CD8-positive, alpha-beta memory T cell (primary cell): ENCODE measurements at places on chromosomes 5 and 9. TPM values are rescaled to one million over a fixed set of nuclear protein-coding genes. Genes with fewer than 3 reads are reported as not detected.

DNA sequence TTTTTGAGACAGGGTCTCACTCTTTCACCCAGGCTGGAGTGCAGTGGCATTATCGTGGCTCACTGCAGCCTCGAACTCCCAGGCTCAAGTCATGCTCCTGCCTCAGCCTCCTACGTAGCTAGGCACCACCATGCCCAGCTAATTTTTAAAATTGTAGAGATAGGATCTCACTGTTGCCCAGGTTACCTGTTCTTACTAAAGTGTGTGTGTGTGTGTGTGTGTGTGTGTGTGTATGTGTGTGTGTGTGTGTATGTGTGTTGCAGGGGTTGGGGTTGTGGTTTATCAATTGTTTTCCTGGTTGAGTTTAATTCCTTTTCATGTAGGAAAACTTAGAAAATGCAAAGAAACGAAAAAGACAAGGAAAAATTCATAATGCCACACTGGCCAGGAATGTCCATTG is 21.8 kb downstream of the RNF44 start:
- no peak overlapping the region for H3K27ac ChIP-seq
- no peaks in the 10 kb centered on the region for H3K36me3 ChIP-seq
- H3K4me1 ChIP-seq, result peaks cover 15% of the 10 kb centered on the region
- DNase-seq, result no peak

GRCh38 chr9:38412751-38413150 is 11.5 kb downstream of the IGFBPL1 start:
- H3K27ac ChIP-seq, result no peak overlapping the region
- no peak for DNase-seq
- no peaks in the 10 kb centered on the region for H3K4me1 ChIP-seq
- no peaks in the 10 kb centered on the region for H3K36me3 ChIP-seq

GRCh38 chr9:107650321-107650720 is 160.8 kb upstream of the KLF4 start:
- H3K27me3 ChIP-seq, result no peaks in the 10 kb centered on the region
- H3K4me1 ChIP-seq, result no peaks in the 10 kb centered on the region
- DNase-seq, result no peak
- no peaks in the 10 kb centered on the region for H3K36me3 ChIP-seq
- no peak overlapping the region for H3K4me3 ChIP-seq

The TMEM267 gene
- 18.4 TPM for total RNA-seq

DNA sequence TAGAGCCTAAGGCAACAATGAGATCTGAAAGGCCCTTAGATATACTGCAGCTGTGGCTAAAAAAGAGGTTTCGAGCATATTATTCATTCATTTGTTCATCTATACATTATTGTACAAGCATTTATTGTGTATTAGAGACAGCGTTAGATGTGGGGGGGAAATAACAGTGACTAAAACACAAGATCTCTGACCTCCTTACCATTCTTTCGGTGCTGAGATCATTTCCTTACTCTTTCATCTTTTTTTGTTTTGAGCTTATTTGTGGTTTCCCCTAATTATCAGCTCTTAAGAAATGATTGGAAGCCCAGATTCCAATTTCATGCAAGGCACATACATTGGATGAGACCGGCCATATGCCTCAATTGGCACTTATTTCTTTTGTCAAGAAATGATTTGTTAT is 113.2 kb downstream of the SEC61B start:
- H3K27ac ChIP-seq, result no peak overlapping the region
- H3K27me3 ChIP-seq, result no peaks in the 10 kb centered on the region
- no peaks in the 10 kb centered on the region for H3K36me3 ChIP-seq
- no peak overlapping the region for H3K4me3 ChIP-seq
- H3K4me1 ChIP-seq, result no peaks in the 10 kb centered on the region

GRCh38 chr5:121962958-121963357 is 1.2 kb downstream of the SRFBP1 start:
- peak overlapping the region; percentile 87 for H3K27ac ChIP-seq
- DNase-seq, result no peak
- no peaks in the 10 kb centered on the region for H3K36me3 ChIP-seq
- peaks cover 15% of the 10 kb centered on the region for H3K4me1 ChIP-seq
- H3K27me3 ChIP-seq, result no peaks in the 10 kb centered on the region

DNA sequence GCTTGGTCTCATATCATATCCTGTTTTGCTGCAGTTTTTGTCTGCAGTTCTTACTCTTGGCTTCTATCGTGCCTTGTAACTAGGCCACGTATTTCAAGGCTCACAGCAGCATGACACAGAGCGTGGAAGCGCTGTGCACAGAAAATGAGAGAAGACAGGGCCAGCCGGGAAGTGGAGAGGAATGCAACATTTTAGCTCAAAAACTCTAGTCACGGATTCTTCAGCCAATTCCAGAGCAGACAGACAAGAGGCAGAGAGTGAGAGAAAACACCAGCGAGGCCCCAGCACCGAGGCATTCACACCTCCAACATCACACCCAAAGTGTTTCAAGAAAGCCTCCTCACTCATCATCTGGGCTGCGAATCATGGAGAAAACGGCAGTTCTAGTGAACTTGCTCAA is 160.8 kb downstream of the DNAH5 start:
- H3K4me3 ChIP-seq, result no peak overlapping the region
- no peak for DNase-seq
- no peaks in the 10 kb centered on the region for H3K36me3 ChIP-seq
- H3K27me3 ChIP-seq, result no peaks in the 10 kb centered on the region

DNA sequence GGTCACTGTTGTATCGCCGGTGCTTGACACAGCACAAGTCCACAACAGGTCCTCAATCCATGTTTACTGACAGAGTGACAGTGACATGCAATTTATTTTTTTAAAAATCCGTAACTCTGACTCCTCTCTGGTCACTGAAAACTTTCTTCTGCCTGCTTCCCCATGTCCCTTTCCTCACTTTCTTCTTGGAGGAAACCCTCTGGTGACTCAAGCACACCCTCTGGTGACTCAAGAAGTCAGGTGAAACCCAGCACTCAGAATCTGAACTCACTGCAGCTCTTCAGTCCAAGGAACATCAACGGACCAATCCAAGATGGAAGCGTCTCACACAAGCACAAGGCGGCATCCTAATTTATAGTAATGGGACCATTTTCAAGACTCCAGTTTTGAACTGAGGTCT is 245.9 kb downstream of the FSTL4 start:
- no peak overlapping the region for H3K27ac ChIP-seq
- no peaks in the 10 kb centered on the region for H3K36me3 ChIP-seq
- H3K4me1 ChIP-seq, result no peaks in the 10 kb centered on the region
- H3K4me3 ChIP-seq, result no peak overlapping the region

GRCh38 chr5:171782332-171782966 is 3.2 kb upstream of the SMIM23 start:
- H3K36me3 ChIP-seq, result no peaks in the 10 kb centered on the region
- no peak overlapping the region for H3K27ac ChIP-seq
- H3K4me1 ChIP-seq, result no peaks in the 10 kb centered on the region
- H3K27me3 ChIP-seq, result peaks cover 4% of the 10 kb centered on the region

The ALDH7A1 gene
- 4.4 TPM for total RNA-seq

The LRRC19 gene
- total RNA-seq, result not detected

GRCh38 chr5:109921735-109922380 is 232.1 kb downstream of the MAN2A1 start:
- no peak overlapping the region for H3K27ac ChIP-seq
- H3K4me3 ChIP-seq, result peak overlapping the region; percentile 26
- H3K27me3 ChIP-seq, result no peaks in the 10 kb centered on the region
- H3K36me3 ChIP-seq, result no peaks in the 10 kb centered on the region
- peaks cover 42% of the 10 kb centered on the region for H3K4me1 ChIP-seq
- DNase-seq, result no peak

The KCNIP1 gene
- not detected for total RNA-seq

The TMEM252 gene
- total RNA-seq, result not detected

- no peaks in the 10 kb centered on the region for H3K4me1 ChIP-seq
- H3K27ac ChIP-seq, result no peak overlapping the region
- DNase-seq, result no peak
- no peaks in the 10 kb centered on the region for H3K36me3 ChIP-seq
Measured at GRCh38 chr9:137436761-137437600, 4.2 kb downstream of the ENTPD8 start.

DNA sequence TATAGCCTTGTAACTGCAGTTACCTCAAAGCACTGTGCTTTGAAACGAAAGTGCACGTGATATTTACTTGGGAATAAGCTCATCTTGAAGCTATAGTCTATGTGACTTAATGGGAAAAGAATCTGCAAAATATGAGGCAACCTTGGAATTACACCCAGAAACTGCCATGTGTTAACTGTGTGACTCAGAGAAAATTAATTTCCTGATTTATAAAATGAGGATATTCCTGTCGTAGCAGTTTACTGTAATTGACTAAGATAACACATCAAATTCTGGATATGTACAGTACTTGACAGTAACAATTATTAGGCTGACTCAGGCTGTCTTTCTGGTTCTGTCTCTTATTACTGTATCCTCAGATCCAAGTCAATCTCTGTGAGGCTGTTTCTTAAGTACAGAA is 1079.9 kb upstream of the ACO1 start:
- no peaks in the 10 kb centered on the region for H3K36me3 ChIP-seq
- H3K27me3 ChIP-seq, result no peaks in the 10 kb centered on the region
- H3K4me3 ChIP-seq, result no peak overlapping the region
- H3K4me1 ChIP-seq, result peaks cover 12% of the 10 kb centered on the region
- no peak for DNase-seq

GRCh38 chr9:35311891-35312639 is 150.3 kb downstream of the UNC13B start:
- DNase-seq, result no peak
- H3K27ac ChIP-seq, result no peak overlapping the region
- H3K36me3 ChIP-seq, result no peaks in the 10 kb centered on the region
- no peaks in the 10 kb centered on the region for H3K4me1 ChIP-seq
- no peaks in the 10 kb centered on the region for H3K27me3 ChIP-seq
- H3K4me3 ChIP-seq, result no peak overlapping the region

DNA sequence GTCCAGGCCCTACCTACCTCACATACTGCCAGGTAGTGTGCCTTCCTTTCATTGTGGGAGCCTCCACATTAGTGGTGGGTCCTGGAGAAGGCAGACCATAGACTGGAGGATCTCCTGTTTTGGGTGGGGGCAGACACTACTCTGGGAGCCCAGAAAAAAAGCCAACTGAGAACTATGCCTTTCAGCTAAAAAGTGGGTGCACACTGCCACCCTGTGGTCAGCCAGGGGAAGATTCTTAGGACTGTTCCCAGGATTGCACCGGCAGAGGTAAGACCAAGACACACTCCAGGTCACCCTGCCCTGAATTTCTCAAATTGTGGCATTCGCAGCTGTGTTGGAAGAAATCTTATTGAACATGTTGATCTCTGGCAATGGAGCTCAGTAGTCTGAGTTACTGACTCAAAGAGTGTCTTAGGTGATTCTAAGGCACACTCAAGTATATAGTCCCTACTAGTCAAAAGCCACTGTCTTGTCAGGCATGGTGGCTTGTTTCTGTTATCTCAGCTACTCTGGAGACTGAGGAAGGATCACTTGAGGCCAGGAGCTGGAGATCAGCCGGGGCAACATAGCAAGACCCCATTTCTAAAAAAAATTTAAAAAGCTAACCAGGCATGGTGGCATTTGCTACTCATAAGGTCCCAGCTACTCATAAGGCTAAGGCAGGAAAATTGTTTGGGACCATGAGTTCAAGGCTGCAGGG is 3.6 kb downstream of the SIGMAR1 start:
- peak; percentile 74 for DNase-seq
- H3K4me1 ChIP-seq, result peaks cover 27% of the 10 kb centered on the region
- no peak overlapping the region for H3K27ac ChIP-seq
- no peak overlapping the region for H3K4me3 ChIP-seq
- H3K36me3 ChIP-seq, result peaks cover 6% of the 10 kb centered on the region

DNA sequence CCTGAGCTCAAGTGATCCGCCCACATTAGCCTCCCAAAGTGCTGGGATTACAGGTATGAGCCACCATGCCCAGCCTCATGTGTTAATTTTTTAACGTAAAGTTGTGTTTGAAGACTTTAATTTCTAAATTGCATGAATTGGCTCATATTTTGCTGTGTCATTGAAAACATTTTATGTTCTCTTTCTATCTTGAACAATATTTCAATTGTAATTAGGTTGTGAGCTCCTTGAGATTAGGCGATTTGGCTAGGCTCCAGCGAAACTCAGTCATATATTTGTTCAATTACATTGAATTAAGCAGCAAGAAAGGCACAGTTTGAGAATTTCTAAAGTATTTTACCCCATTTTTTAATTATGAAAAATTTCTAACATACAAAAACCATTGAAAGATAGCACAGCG is 34.0 kb downstream of the GAPVD1 start:
- H3K4me3 ChIP-seq, result no peak overlapping the region
- H3K36me3 ChIP-seq, result peaks cover 6% of the 10 kb centered on the region
- peaks cover 18% of the 10 kb centered on the region for H3K4me1 ChIP-seq
- H3K27ac ChIP-seq, result no peak overlapping the region
